ENCODE measurements at places on chromosomes 2 and 18. TPM values are rescaled to one million over a fixed set of nuclear protein-coding genes. Genes with fewer than 3 reads are reported as not detected.

GRCh38 chr2:45964906-45965305, 313.4 kb downstream of the PRKCE start:
- H3K4me3 ChIP-seq = no peak overlapping the region
- no peak for DNase-seq
- H3K4me1 ChIP-seq = peaks cover 10% of the 10 kb centered on the region

GRCh38 chr2:209519906-209520305, 96.1 kb downstream of the MAP2 start:
- no peak overlapping the region for H3K27ac ChIP-seq
- H3K27me3 ChIP-seq = no peaks in the 10 kb centered on the region
- DNase-seq = no peak
- H3K4me1 ChIP-seq = no peaks in the 10 kb centered on the region
- no peak overlapping the region for H3K4me3 ChIP-seq
- H3K36me3 ChIP-seq = no peaks in the 10 kb centered on the region

Gene TTR
- not detected for total RNA-seq

DNA sequence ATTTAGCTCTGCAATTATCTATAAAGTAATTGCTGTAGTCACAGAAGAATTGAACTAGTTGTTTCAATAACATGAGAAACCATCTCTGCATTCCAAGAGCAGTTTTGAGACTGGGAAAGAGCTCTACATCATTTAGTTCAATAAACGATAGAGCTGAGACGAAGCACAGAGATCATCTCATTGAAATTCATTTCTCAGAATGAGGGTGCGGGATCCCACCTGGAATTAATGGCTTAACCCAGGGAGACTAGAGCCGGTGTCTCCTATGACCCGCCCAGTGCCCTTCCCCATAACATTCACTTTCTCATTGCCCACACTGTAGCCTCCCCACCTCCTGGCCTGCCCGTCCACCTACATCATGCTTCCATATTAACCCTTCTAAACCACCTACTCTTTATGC, 8.8 kb downstream of the MYCN start:
- no peak overlapping the region for H3K4me3 ChIP-seq
- no peaks in the 10 kb centered on the region for H3K36me3 ChIP-seq
- H3K4me1 ChIP-seq = no peaks in the 10 kb centered on the region
- no peak overlapping the region for H3K27ac ChIP-seq

Gene PRSS56
- total RNA-seq = not detected

DNA sequence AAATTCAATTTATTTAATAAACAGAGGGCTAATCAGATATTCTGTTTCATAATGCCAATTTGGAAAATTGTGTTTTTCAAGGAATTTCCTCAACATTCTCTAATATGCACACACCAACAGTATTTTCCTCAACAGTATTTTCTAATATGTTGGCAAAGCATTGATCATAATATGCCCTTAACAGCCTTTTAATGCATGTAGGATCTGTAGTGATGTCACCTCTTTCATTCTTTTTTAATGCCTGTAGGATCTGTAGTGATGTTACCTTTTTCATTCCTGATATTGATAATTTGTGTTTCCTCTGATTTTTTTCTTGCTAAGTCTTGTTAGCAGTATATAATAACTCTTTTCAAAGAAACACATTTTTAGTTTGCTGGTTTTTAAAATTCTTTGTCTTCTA, 15.9 kb downstream of the VWA3B start:
- H3K27ac ChIP-seq = no peak overlapping the region
- H3K36me3 ChIP-seq = no peaks in the 10 kb centered on the region
- H3K27me3 ChIP-seq = peaks cover 15% of the 10 kb centered on the region
- H3K4me3 ChIP-seq = no peak overlapping the region
- no peaks in the 10 kb centered on the region for H3K4me1 ChIP-seq
- DNase-seq = no peak

DNA sequence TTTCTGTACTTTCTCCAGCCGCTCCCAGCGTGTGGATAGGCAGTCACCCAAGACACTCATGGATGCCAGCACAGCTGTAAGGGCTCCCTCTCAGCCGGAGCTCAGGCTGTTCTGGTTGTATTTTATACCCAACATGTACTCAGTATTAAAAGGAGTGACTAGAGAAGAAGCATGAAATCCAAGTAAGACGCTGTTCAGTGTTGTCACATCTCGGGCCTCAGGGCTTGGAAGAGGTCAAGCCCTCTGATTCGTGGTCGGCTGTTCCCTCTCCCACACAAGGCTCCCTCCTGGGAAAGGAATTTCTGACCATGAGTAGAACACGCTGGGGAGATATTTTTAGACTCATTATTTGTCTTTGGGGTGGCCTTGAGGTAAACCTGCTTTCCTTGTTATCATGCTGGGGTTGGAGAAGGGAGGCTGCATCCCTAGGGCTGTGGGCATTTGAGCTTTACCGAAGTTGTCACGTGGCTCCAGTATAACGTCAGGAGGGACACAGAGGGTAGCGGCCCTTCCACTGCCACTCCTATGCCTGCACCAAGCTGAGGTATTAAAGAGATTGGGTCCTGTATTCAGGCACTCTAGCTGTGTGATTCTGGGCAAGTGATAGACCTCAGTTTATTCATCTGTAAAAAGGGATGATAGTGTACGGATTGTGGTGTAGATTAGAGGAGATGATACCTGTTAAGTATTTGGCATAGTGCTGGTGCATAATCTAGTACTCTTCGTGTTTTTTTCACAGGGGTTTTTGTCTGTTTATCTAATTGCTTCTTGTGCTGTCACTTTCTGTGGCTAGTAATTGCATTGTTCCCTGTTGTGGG, 34.1 kb downstream of the HK2 start:
- peaks cover 14% of the 10 kb centered on the region for H3K36me3 ChIP-seq
- no peaks in the 10 kb centered on the region for H3K27me3 ChIP-seq
- H3K27ac ChIP-seq = no peak overlapping the region
- H3K4me1 ChIP-seq = peaks cover 29% of the 10 kb centered on the region

Gene CREG2
- 0.98 TPM for total RNA-seq

Gene SULT1C4
- total RNA-seq = not detected

GRCh38 chr18:77177009-77177408, 44.4 kb upstream of the MBP start:
- H3K27ac ChIP-seq = no peak overlapping the region
- no peaks in the 10 kb centered on the region for H3K36me3 ChIP-seq
- no peaks in the 10 kb centered on the region for H3K27me3 ChIP-seq
- H3K4me3 ChIP-seq = no peak overlapping the region
- H3K4me1 ChIP-seq = no peaks in the 10 kb centered on the region

DNA sequence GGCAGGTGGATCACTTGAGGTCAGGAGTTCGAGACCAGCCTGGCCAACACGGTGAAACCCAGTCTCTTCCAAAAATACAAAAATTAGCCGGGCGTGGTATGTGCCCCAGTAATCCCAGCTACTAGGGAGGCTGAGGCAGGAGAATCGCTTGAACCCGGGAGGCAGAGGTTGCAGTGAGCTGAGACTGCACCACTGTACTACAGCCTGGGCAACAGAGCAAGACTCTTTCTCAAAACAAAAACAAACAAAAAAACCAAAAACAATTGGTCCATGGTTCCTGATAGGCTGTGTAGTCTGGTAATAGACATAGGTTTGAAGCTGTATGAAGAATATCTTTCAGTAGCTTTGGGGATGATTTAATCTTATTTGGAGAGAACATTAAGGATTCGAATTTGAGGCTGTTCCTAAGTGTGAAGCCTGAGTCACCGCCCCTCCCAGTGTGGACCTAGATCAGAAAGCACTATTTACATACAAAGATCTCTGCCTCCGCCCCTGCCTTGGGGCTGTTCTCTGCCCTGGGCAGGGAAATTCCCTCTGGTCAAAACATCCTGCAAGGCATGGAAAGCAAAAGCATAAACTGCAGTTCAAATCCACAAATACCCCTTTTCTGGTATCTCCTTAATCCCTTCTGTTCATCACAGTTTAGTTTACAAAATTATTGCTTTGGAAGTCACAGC, 52.8 kb upstream of the PMAIP1 start:
- H3K4me1 ChIP-seq = peaks cover 18% of the 10 kb centered on the region
- H3K27me3 ChIP-seq = no peaks in the 10 kb centered on the region
- peak; percentile 41 for DNase-seq
- no peak overlapping the region for H3K27ac ChIP-seq
- H3K4me3 ChIP-seq = no peak overlapping the region

Gene GALNT14
- total RNA-seq = not detected

GRCh38 chr2:111054791-111055691, 65.7 kb upstream of the BCL2L11 start:
- DNase-seq = no peak
- no peaks in the 10 kb centered on the region for H3K36me3 ChIP-seq
- no peak overlapping the region for H3K27ac ChIP-seq
- no peak overlapping the region for H3K4me3 ChIP-seq
- H3K4me1 ChIP-seq = peaks cover 11% of the 10 kb centered on the region

Gene IL1B
- 0.48 TPM for total RNA-seq

DNA sequence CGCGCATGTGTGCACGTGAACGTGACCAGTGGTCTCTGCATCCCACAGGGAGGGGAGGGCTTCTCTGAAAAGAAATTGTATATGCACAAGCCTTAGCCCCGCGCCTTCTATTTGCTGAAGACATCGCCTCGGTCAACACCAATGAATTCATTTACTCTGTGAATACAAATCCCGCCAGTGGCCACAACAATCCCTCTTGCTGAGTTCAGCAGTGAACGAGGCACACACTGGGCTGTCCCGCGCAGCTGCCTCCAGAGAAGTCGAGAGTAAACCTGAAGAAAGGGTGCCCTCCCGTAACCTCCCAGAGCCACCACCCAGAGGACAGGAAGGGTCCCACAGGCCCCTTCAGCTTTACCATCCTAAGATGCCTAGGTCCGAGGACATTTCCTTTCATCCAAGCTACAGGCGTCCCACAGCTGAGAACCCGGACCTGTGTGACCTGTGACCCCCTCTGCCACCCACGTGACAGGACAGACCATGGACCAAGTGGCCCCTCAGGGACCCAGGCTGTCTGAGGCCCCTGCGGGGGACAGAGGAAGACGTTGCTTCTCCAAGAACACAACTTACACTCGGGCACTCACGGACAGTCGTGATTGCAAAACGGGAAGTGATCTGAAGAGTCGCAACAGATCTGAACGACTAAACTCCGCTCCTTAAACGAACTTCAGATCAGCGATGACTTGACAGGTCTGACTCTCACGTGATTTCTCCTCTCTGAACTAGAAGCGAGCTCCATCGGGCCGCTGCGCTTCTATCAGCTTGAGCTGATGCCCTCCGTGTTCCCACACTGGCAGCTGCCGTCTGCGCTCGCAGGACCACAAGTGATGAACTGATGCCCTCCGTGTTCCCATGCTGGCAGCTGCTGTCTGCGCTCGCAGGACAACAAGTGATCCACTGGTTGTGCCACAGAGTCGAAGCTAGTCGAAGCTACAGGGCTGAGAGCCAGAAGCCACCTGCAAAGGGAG, 92.7 kb downstream of the ZNF516 start:
- H3K4me3 ChIP-seq = no peak overlapping the region
- H3K4me1 ChIP-seq = no peaks in the 10 kb centered on the region
- H3K27ac ChIP-seq = no peak overlapping the region
- DNase-seq = no peak

GRCh38 chr2:28600181-28600580, 104.3 kb downstream of the PLB1 start:
- no peaks in the 10 kb centered on the region for H3K27me3 ChIP-seq
- H3K36me3 ChIP-seq = peaks cover 12% of the 10 kb centered on the region
- no peak overlapping the region for H3K27ac ChIP-seq

DNA sequence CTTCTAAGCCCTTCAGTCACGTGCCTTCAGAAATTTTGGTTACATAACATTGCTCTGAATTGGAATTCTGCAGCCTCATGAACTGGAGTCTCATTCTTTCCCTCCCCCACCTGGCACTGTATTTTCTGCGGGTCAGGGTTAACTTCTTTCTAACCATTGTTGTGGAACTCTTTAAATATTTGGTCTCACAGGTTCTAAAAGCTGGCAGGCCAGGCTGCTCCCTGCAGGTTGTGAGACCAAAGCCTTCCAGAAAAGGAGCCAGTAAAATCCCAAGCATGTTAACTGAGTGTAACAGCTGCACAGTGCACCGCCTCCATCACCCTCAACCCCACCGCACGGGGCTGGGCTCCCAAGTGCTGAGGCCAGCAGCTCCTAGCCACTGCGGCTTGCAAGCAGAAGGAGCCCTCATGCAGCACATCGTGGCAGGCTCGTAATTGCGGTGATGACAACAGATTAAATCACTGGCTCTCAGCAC, 174.1 kb upstream of the ALPP start:
- no peaks in the 10 kb centered on the region for H3K4me1 ChIP-seq
- no peaks in the 10 kb centered on the region for H3K27me3 ChIP-seq
- H3K4me3 ChIP-seq = no peak overlapping the region
- H3K27ac ChIP-seq = no peak overlapping the region

GRCh38 chr18:28767201-28767600, 590.3 kb upstream of the CDH2 start:
- H3K27ac ChIP-seq = no peak overlapping the region
- no peak for DNase-seq
- H3K27me3 ChIP-seq = no peaks in the 10 kb centered on the region
- H3K4me3 ChIP-seq = no peak overlapping the region
- no peaks in the 10 kb centered on the region for H3K4me1 ChIP-seq

All from activated CD4-positive, alpha-beta memory T cell treated with anti-CD3 and anti-CD28 coated beads, Interleukin-2, amount 10 ng/mL, durations not matched to agents 7 days and 5 days (primary cell).